ENCODE measurements at places on chromosomes 12 and 14.

DNA sequence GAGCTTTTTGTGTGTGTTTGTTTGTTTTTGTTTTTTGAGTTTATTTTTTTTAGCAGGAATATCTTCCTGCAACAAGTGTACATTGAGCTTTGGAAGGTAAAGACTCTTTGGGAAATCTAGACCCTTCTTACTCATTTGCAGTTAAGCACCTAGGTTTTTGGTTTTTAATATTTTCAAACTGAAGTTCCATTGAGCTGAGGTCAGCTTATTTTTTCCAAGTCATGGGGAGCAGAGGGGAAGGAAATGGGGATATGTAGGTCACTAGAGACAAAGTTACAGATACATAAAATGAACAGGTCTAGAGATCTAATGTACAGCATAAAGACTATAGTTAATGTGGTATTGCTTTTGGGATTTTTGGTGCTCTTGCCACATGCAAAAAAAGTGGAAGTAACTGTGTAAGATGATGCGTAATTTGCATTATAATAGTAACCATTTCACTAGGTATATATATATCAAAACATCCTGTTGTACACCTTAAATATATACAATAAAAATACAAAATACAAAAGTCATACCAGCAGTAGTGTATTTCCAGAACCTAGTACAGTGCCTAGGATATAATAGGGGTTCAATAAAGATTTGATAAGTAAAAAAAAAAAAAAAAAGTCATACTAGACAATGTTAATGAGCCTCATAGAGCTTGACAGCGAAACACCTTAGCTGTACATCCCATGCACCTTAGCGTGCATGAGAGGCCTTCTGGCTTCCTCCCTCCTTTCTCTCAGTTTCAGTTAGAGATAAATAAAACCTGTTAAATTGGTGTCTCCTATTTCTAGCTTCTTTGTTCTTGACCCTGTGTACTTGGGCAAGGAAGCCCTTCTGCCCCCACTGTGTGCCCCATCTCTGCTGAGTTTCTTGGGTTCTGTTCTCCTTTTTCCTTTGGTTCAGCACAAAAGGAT is 22.7 kb downstream of the CGRRF1 start:
- DNase-seq, result no peak

GRCh38 chr14:71236487-71236886 is 329.2 kb downstream of the PCNX1 start:
- no peak for DNase-seq

GRCh38 chr12:76002598-76003354 is 28.8 kb downstream of the PHLDA1 start:
- DNase-seq, result no peak

DNA sequence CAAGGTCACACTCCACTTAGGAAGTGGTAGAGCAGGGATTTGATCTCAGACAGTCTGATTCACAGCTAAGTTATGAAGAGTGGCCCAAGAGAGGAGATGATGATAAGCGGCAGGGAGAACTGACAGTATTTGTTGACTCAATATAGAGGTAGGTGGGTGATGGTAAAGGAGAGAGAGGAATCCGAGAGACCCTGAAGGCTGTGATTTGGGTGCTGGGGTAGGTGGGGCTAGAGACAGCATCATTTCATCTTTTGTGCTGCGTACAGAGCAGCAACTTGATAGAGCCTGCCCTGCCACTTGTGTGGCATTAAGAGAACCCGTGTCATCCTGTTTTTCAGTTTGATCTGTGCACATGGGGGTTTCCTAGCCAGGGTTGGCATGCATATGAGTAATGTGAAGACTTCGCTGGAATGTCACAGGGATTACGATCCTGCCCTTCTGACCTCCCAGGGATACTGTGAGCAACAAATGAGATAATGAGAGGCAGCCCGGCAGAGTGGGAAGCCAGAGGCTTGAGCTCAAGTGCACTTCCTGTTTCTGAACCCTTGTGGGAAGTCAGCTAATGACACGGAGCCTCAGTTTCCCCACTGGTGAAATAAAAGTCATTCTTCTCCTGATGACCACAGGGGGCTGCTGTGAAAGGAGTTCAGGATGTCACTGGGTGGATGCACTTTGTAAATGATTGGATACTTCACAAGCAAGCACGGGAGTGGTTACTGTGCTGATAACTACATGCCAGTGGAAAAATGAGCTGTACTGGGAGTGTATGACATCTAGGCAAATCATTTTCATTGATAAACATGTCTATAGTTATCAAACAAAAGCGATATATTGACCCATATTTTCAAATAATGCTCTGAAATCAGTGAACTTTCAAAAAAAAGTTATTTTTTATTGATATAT is 59.5 kb upstream of the IGF1 start:
- DNase-seq, result no peak

- DNase-seq, result no peak
Measured at GRCh38 chr14:100988411-100988900, 84.9 kb upstream of the RTL1 start.

- no peak for DNase-seq
Measured at GRCh38 chr12:47745485-47746041, 13.1 kb downstream of the RAPGEF3 start.

DNA sequence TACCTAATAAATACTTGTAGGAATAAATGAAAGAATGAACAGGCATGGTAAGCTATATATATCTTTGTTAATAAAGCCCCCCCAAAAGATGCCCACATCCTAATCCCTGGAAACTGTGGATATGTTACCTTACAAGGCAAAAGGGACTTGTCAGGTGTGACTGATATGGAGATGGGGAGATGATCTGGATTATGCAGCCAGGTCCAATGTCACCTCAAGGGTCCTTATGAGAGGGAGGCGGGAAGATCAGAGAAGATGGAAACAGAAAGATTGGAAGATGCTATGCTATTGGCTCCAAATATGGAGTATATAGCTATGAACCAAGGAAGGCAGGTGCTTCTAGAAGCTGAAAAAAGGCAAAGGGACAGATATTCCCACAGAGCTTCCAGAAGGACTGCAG is 3.4 kb downstream of the RBM19 start:
- no peak for DNase-seq
